HCT116 (cell line): ENCODE measurements at places on chromosomes 12 and 14. TPM values are rescaled to one million over a fixed set of nuclear protein-coding genes. Genes with fewer than 3 reads are reported as not detected.

The FAM186B gene
- 0.42 TPM for total RNA-seq

The FKBP11 gene
- 18.5 TPM for total RNA-seq

The RPL6 gene
- 1,845 TPM for total RNA-seq

The JDP2 gene
- total RNA-seq = 25.4 TPM

The PIANP gene
- total RNA-seq = not detected

The LAG3 gene
- 3.3 TPM for total RNA-seq

The CORO1C gene
- 138 TPM for total RNA-seq

The SVOP gene
- total RNA-seq = 0.47 TPM

The NGB gene
- total RNA-seq = not detected

The CELA1 gene
- total RNA-seq = not detected

The SERPINA10 gene
- not detected for total RNA-seq

The MORN3 gene
- 0.34 TPM for total RNA-seq

The SLC5A8 gene
- not detected for total RNA-seq

The NUDT14 gene
- 56.1 TPM for total RNA-seq

The TTC6 gene
- total RNA-seq = 0.10 TPM

The HOXC10 gene
- total RNA-seq = 3.8 TPM

The ACOT6 gene
- total RNA-seq = not detected

The LMNTD1 gene
- not detected for total RNA-seq
